Uterus (tissue), 4 donors: ENCODE measurements at places on chromosomes 7 and 10. TPM values are rescaled to one million over a fixed set of nuclear protein-coding genes. Genes with fewer than 3 reads are reported as not detected.

MMP21 gene
- total RNA-seq: not detected

DNA sequence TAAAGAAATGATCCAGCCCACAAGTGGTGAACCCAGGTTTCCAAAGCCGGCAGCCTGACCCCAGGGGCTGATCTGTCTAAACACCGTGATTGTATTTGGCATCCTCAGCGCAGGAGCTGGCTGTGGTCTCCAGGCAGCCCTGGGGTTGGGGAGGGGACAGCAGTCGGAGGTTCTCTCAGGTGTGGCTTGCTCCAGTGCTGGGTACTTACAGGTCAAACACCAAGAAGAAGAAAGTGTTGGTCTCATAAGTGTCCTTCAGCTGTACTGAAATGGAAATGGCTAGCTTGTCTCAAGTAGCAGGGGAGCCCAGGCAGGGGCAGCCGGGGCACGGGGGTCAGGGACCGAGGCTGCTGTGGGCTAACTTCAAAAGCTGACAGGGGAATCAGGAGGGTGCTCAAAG is 6.0 kb downstream of the PHKG1 start:
- DNase-seq: no peak

DNA sequence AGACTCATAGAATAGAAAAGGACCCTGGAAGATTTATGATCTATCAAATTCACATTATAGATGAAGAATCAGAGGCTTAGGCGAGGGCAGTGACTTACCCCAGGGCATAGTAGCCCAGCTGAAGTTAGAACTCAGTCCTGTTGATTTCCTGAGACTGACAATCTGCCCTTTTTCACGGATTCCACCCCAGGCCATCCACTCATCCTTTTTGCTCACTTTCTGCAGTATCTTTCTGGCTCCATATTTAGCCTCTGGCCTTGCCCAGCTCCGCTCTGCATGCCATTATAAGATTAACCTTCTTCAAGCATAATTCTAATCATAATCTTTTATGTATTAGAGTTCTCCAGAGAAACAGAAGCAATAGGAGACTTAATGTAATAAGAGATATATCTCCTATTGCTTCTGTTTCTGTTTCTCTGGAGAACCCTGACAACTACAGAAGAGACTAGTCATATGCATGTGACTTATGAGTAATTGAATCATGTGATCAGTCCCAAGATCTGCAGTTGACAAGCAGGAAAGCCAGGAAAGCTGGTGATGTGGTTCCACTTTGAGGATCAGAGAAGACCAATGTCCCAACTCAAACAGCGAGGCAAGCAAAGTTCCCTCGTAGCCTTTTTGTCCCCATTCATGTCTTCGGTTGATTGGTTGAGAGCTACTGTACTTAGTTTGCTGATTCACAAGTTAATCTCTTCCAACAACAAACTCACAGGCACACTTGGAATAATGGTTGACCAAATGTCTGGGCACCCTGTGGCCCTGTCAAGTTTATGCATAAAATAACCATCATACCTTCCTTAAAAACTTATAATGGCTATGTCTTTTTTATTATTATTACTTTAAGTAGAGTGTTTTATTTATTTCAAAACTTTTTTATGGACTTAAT is 412.1 kb downstream of the SUGCT start:
- no peak for DNase-seq

DNA sequence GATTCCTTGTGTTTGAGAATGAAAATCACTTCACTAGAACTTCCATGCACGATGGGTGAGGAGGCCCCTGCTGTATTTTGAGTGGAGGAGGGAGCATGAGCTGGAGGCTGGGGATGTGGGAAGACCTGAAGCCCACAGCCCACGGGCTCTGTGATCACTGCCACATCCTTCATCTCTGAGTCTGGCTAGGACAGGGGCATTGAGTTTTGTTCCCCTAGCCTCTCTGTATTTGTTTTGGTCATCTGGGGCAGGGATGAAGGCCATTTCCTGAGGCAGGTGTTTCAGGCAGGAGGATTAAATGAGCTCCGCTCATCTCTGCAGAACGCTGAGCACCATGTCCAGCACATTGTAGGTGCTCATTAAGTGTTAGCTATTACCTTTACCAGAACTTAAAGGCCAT is 293.6 kb downstream of the GLRX3 start:
- DNase-seq: no peak

DNA sequence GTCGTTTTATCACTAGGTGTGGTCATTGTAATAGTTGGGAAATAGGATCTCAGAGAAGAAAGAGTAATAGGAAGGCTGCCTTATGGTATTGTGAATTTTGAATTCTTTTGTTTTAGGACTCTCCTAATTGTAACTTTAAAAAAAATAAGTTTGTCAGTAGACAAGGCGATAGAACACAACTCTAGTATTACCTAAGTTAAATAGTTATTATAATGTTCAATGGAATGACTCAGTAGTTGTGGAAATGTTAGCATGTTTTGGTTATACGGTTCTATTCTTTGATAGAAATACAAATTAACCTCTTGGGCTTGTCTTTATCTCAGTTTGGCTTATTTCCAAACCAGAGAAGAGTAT is 1.4 kb downstream of the DNAH11 start:
- DNase-seq: no peak

- DNase-seq: no peak
Measured at GRCh38 chr7:122155566-122155965, 11.5 kb upstream of the AASS start.

- no peak for DNase-seq
Measured at GRCh38 chr10:35577926-35578617, 27.1 kb upstream of the GJD4 start.

- no peak for DNase-seq
Measured at GRCh38 chr7:25959168-25959734, 192.7 kb upstream of the NFE2L3 start.

DNA sequence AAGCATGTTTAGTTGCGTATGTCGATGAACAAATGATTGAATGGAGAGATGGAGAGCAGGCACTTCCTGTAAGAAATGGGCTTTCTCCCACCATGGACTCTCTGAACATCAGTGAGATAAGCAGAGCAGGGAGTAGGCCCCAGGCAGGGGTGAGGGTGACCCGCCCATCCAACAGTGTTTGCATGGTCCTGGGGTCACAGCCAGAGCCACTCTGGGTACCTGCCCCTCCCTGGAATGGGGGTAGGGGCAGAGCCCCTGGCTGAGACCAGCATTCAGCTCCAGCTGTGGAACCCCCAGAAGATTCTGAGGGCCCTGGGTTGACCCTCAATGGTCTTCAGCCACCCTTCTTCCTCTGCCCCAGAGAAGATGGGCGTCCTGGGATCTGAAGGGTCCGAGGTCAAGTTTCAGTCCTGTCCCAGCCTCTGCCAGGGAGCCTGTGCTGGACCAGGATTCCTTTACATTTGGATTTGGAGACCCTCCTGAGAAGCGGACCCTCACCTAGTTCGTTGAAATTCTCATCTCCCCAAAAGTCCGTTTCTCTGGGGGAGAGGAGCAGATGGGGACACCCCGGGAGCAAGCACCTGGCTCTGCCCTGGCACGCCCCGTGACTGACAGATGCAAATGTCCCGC is 2.4 kb upstream of the FGF8 start:
- DNase-seq: no peak

- DNase-seq: no peak
Measured at GRCh38 chr7:130973637-130974036, 239.6 kb upstream of the KLF14 start.

DNA sequence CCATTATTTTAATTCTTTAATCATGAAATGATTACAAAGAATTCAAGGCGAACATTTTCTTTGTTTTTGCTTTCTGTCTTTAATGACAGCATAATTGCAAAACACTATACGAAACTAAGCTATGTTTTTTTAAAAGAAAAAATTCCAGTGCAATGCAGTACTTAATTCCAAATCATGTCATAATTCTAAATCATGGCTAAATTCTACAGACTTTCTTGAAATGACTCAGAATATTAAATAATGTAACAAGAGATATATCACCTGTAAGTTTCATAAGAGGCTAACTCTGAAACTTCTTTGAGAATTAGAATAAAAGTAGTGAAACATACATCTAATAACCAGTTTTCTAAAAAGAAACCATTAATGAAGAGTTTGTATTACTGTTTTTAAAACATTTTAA is 671.6 kb downstream of the PARD3 start:
- DNase-seq: no peak

- no peak for DNase-seq
Measured at GRCh38 chr7:73573791-73574190, 4.6 kb downstream of the TBL2 start.

DNA sequence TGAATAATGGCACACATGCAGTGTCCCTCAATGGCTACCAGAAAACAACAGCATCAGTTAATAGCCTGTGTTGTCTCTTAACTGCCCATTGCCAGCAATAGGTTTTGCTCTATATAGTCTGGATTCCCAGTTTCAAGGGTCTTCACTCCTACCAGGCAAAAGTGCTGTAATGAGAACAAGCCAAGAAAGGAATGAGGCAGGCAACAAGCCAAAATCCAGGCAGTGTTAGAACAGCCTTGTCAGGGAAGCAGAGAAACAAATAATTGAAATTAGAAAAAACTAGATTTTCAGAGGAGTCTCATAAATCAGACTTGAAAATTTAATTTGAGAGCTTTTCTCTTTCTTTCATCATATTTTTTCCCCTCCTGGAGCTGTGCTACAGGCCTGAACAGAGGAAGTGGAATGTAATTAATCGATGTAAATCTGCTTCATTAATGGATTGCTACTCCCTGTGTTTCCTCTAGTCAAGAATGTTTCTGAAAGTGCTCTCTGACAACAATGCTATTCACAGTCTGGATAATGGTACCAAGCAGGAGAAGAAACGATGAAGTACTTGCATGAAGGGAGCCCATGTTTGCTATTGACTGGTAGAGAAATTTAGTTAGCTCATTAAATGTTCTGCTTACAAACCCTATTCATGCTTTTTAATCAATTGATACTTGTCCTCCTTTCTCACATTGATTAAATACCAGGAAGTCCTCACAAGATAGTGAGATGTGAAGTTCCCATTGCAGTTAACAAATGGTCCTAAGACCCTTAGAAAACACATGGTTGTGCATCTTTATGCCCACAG is 202.0 kb upstream of the LRRTM3 start:
- DNase-seq: no peak

- DNase-seq: no peak
Measured at GRCh38 chr10:113711142-113711541, 31.4 kb downstream of the CASP7 start.

DNA sequence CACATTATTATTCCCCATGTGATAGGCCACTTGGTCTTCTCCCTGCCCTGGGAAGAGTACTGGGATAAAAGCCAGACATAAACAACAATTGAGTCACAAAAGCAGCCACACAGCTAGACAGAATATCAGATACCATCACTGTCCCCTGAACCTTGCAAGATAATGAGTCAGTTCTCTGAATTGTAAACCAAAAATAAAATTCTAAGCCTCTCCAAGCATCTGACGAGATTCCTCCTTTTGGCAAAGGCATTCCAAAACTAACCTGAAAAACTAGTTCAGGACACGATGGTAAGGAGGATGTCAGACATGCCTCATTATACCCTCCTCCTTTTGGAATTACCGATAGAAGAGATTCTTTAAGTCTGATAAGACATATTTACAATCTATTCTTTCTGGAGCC is 450.7 kb downstream of the HTR7 start:
- DNase-seq: no peak

DNA sequence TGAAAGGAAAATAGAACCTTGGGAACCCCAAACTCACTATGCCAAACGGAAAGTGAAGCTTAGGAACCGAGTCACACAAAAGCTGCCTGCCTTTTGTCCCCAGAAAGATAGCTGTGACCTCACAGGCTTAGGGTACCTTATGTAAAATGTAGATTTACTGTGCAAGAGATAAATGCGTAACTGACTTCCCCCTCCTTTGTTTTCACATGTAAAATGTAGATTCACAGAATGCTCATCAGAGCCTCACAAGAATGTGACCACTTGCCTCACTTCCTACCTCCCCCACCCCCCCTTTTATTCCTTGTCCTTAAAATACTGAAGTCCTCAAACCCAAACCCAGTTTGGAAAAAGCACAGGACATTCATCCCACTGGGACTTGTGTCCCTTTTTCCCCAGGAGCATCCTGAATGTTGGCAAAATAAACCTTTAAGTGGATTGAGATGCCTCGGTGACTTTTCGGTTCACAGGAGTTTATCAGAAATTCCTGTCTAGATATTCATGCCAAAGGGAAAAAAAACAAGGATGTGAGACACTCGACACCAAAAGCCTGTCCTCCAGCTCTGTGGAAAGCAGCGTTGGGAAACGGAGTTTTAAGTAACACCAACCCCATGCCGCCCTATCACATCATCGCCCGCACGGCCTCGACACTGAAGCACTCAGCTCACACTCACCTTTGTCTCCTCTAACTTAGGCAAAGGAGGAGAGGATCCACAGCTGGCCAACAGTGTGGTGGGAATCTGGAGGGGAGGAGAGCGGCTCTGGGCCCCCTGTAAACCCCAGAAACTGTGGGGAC is 45.9 kb downstream of the SVIL start:
- DNase-seq: no peak

DNA sequence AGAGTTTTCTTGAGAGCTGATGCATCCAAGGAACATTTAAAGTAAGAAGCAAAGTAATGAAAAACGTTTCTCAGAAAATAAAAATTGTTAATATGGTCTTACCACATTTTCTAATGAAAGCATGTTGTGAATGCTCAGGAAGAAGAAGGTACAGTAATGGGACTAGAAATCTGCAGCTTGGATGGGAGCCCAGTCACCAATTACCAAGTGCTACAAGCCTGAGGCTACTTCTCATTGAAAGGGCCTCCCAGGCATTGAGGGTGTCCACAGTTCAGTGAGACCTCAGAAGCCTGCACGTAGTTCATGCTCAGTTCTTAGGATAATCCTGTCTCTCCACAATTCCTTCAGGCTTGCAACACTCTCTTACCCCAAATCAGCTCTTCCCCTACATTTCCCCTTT is 17.6 kb downstream of the PTN start:
- DNase-seq: no peak

- no peak for DNase-seq
Measured at GRCh38 chr7:155980841-155981240, 168.6 kb upstream of the SHH start.

DNA sequence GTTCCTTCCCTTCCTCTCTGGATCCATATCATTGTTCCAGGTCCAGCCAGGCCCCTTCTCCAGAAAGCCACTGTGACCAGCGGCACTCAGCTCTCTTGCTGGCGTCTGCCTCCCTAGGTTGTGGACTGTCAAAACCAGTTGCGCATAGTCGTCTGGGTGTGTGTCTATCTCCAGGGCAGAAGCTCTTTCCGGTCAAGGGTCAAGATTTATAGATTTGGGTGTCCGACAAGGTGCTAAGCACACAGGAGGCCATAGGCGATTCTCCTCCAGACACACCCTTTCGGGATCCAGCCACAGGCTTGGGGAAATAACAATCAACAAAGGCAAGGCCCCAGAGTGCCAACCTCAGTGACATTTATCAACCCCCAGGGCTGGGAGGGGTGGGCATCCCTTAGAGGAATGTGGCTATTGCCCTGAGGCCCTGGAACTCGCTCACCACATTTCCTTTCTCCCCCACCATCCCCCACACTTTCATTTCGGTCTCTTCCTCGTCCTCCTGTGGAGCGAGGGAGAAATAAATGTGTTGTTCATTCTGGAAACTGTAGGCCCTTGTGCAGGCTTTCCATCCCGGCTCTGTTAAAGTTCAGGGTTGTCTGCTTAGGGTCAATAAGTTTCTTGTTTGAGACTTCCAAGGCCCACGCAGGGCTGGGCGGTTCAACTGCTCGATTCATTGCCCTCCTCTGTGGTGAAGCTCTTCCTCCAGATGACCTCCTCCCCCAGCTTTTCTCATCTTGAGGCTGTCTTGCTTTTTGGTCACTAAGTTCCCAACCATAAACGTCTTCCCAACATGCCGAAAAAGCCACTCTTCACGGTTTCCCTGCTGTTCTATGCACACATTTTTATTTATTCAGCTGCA is 57.9 kb downstream of the AFAP1L2 start:
- no peak for DNase-seq

GRCh38 chr10:6528198-6528950 is 51.7 kb downstream of the PRKCQ start:
- DNase-seq: no peak
